ENCODE measurements at places on chromosomes 7 and 10. TPM values are rescaled to one million over a fixed set of nuclear protein-coding genes. Genes with fewer than 3 reads are reported as not detected.

- no peak for DNase-seq
Measured at GRCh38 chr10:31921031-31921430, 7.6 kb downstream of the ARHGAP12 start.

DNA sequence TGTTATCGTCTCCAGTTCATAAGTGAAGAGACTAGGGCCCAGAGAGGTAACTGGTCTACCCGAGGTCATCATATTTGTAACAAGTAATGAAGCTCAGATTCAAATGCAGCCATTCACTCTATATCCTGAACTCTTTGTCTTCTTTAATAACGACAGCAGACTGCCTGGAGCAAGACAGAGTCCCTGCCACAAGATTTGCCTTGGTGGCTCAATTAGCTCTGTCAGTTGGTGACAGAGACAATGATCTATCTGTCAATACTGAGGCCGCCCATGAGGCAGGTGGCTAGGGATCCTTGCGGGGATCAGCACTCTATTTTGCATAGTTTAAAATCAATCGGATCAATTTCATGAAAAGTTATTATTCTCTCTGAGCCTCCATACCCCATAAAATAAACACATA, 43.9 kb downstream of the SH3PXD2A start:
- no peak for DNase-seq

DNA sequence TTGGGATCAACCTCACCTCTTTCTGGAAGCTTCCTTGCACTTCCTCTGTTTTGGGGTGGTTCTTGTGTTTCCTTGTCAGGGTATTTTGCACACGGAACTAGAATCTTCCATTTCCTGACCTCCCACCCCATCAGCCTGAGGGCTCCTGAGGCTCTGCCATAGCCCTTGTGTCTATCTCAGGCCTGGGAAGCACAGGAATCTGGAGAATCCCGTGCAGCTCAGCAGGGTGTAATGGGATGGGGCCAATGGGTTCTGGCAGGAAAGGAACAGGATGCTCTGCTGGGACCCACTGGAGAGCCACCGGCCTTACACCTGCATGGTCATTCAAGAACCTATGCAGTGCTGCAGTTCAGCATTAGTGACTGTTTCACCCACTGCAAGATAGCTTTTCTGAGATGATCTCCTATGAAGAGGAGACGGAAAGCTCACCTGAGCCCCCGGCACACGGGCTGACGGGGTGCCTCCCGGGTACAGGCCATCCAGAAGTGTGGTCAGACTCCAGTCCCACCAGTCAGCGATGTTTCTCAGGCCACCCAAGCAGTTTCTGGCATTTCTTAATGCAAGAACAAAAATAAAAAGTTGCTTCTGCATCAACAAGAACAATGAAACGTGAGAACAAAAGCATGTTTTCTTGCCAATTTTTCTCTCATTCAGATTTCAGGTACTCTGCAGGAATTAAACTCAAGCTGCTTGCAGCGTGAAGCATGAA, 133.2 kb downstream of the PKD1L1 start:
- no peak for DNase-seq

DNA sequence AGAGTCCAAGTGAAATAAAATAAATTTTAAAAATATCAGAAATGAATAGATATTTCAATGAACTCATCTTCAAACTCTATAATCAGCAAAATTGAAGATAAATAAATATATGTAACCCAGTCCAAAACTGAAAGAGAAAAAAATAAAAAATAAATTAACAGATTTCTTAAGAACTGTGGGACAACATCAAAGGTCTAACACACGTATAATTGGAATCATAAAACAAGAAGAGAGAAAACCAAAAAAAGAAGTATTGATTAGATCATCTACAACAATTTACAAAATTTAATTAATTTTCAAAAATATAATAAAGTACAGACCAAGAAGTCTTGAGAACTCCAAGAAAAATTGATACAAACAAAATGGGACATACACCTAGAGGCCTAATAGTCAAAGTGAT, 625.8 kb upstream of the SORCS1 start:
- no peak for DNase-seq

DNA sequence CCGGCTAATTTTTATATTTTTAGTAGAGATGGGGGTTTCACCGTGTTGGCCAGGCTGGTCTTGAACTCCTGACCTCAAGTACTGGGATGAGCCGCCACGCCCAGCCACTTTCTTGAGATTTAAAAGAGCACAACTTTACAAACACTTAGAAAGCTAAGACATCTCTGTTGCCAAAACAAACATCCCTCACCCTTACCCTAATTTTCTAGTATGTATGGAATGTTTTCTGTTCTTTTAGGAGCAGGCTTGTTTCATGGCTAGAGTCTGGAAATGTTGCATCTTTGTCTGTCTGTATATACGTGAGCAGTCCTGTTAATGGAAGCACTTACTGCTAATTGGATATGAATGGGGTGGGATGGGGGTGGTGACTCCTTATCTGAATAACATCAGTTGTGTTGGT, 2.9 kb downstream of the OLAH start:
- DNase-seq = no peak

Gene NUTM2D
- 3.0 TPM for total RNA-seq

GRCh38 chr10:62430881-62431280, 56.7 kb downstream of the ZNF365 start:
- no peak for DNase-seq

DNA sequence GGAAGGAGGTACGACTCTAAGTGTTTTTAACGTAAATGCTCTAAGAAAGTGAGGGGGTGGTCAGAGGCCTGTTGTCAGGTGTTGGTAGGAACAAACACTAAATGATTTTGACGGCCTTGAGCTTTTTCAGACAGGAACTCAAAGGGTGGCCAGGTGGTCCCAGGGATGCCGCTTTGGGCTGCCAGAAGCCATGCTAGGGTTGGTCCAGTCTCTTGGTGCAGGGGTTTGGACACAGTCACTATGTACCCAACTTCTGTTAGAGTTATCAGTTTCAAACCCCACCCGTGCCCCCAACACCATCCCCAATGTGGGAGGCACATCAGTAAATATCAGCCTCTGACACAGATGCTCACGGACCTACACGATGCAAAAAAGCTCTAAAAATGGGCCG, 9.3 kb downstream of the ATP6V0E2 start:
- DNase-seq = no peak

Gene KIF11
- total RNA-seq = 0.59 TPM

DNA sequence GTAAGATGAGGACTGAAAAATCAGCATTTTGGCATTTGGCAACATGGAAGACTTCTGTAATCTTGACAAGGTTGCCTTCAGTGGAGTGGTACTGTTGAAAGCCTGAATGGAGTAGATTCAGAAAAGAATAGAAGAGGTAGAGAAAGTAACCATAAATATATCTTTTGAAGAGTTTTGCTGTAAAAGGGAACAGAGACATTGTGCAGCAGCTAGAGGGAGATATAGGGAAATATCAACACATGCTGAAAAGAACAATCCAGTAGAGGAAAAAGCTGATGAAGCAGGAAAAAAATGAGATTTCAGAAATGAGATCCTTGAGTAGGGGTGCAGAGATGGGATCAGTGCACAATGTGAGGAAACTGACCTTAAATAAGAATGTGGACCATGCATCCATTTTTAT, 60.0 kb downstream of the RAPGEF5 start:
- no peak for DNase-seq

GRCh38 chr7:158825628-158826289, 3.5 kb downstream of the ESYT2 start:
- no peak for DNase-seq

DNA sequence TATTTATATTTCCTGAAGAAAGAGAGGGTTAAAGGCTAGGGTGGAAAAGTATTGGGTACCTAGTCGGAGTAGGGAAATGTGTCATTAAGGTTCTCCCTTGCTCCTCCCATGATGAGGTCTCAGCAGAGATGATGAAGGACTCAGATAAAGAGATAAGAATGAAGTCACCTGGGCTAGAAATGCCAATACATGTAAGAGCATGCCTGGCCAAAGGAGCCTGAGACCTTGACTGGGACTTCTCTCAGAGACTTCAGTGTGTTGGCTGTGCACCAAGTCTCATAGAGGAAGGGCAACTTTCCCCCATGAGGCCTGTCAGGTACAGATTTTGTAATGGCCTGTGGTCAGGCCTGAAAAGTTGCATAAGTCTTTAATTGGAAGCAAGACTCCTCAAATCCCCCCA, 361.0 kb upstream of the CDC14C start:
- DNase-seq = no peak

DNA sequence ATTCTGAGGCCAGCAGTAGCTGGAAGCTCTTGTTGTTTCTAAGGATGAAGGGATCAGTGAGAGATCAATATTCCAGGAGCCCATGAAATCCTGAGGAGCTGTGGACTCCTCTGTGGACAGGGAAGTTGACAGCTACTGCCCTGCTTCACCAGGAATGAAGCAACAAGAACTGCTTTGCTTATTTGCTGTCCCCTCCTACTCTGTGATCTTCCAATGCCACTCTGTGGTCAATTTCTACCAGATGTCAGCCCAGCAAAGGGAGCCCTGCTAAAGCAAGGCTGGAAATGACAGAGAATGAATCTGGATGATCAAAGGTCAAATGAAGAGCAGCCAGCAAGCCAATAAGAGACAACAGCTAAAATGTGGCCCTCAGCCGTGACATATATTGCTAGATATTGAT, 227.5 kb upstream of the CHRM2 start:
- DNase-seq = no peak

- DNase-seq = no peak
Measured at GRCh38 chr7:102005933-102006480, 188.6 kb downstream of the CUX1 start.

Gene HERC4
- 43.0 TPM for total RNA-seq

DNA sequence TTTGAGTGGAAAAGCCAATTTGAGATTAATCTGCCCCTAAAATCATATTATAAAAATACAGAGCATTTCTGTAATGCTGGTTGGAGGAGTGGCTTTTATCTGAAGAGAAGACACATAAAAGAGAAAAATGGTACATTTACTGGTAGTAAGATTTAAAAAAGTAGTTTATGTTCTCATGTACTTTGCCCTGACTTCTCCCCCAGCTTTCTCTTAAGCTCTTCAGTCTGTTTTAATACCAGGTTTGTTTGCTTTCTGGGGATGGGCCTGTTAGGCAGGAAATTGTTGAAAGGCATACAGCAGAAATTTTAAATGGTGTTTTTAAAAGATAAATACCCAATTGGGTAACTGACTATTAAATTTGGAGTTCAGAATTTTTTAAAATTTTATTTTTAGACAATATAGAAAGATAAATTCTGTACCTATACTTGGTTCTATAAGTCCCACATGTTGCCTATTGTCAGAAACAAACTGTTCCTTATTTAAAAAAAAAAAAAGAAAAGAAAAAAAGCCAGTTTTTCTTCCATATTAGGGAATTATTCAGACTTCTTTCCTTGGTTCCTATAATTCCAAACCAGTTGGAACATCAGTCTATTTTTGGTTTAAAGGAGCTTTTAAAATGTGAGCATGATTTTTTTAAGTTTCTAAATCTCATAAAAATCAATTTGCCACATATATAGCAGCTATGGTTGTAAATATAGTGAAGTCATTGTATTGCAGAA, 136.6 kb downstream of the ARID5B start:
- no peak for DNase-seq

All from cardiac septum (tissue), 1 donor.